ENCODE measurements at places on chromosomes 7 and 10.

- no peak for DNase-seq
Observed at GRCh38 chr10:95790982-95791381, 35.0 kb downstream of the ENTPD1 start.

DNA sequence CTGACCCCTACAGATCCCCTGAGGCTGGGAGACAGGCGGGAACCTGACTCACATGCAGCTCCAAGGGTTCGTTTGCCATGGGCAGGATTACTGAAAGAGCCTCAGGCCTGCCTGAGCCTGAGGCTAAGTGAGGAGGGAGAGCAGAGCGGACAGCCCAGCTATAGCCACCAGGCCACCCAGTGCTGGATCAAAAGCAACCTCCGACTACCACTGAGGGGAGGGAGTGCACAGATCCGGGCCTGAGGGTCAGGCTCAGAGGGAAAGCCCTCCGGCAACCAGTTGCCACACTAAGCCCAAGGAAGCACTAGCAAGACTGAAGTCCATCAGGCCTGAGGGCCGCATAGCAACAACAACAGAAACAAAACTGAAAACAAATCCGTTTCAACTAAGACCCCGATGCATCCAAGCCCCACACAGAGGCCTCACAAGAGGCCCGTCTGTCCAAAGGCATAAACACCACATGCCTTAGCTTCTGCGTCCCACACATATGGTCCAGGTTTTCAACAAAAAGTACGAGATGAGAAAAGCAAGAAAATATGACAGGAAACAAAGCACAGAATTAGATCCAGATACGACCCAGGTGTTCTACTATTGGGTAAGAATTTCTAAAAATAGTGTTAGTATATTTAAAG is 92.5 kb upstream of the VIPR2 start:
- no peak for DNase-seq

GRCh38 chr7:93877742-93878141 is 12.8 kb downstream of the TFPI2 start:
- no peak for DNase-seq

DNA sequence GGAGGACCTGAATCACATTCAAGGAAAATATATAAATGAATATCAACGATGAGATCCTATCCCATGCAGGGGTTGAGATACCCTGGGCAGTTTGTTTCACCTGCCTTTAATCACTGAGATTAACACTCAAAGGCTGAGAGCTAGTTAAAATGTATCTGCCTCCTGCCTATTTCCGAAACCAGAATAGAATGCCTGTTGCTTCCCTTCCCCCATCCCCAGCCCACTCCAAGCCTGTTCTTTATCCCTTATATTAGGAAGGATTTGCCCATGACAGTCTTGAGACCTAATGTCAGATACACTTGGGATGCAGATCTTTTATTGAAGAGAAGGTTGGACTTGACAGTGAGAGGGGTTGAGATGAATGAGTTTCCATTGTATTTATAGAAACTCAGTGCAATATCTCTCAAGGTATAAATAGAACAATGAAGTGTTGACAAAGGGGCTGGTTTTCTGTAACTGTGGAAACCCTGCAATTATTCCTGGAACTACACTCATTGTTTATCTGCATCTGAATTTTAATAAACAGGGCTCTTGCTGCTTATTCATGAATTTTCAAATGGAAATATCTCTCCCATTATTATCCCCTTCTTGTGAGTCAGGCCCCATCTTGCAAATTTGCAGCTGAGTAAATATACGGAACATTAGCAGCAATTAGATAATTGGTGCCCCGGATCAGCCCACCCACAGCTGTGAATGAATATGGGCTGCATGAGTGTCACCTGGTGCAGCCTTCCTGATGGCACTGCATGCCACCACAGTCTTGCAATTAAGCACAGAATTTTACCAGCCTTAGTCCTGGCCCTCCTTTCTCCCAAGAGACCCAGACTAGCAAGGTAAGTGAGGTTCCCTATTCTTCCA is 66.7 kb downstream of the SORCS3 start:
- DNase-seq, result no peak

DNA sequence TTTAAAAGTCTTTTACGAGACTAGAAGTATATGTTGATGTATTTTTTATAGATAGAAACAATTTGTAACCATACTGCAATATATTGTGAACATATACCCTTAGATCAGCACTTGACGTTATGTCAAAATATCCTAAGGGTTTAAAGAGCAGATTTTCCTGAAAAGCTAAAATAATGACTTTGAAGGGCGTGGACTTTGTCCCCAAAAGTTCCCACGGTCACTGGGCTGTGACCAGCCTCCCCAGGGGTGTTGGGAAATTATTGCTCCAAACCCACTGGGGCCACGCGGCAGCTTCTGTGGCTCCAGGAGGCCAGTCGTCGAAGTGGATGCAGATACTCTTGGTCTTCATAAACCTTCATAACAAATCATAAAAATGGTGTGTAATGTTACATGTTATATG is 29.9 kb downstream of the DNAJB6 start:
- no peak for DNase-seq

GRCh38 chr7:80923211-80923612 is 4.4 kb upstream of the SEMA3C start:
- no peak for DNase-seq

DNA sequence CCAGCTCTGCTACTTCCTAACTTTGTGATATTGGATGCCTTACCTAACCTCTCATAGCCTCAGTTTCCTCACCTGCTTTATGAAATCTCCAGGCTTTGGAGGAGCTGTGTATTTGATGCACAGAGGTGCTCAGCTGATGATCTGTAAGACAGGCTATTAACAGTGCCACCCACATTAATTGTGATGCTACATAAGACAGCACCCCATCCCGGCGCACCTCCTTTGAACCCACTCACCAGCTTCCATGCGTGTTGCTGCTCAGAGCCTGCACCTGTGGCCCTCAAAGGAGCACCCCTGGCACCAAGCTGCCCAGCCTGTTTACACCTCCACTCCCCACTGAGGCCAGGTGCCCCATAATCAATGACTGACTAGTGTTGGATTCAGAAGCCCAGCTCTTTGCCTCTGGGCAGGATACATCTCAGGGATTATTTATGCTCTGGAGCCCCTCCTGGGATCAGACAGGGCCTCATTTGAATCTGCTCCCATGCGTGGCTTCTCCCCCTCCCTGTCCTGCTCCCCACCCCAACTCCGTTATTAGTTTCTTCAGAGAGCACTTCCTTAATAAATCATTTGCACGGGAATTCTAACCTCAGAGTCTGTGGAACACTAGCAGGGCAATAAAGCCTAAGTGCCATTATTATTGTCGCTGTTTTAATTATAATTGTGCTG is 87.7 kb downstream of the GFRA1 start:
- no peak for DNase-seq

DNA sequence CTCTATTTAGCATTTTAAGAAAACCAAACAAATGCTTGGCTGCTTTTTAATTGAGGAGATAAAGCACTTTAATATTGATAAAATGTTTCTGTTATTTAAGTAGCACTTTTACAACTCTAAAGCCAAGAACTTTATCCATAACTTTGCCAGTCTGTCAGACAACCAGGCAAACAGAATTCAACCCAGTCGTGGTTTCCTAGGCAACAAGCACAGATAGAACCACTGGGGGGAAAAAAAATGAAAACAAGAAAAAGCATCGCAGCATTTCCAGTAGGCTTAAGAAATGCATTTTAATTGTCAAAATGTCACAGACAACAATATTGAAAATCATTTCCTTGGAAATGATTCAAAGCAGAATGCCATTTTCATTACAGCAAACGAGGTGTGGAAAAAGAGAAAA is 323.4 kb downstream of the PARD3 start:
- no peak for DNase-seq

DNA sequence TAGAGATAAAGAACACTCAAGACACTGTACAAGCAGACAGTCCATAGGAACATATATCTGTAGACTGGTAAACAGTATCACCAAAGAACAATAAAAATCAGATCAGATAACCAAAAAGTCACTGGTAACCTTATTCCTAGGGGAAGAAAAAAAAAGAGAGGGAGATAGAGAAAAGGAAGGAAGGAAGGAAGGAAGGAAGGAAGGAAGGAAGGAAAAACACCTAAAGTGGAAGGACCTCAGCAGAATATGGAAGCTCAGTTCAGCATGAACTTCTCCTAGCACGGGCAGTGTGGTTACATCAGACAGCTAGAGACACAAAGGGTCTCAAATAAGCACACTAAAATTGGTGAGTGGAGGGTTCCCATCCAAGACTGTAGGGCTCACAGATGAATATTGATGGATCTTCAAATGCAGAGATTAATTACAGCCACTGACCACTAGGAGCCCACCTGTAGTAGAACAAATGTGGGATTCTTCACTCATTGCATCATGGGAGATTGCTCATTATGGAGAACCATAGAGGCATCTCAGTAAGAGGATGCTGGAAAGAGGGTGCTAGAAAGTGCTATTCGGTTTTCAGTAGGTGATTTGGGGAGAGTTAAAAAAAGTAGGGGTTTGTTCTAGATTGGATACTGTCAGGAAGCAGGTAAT is 293.4 kb upstream of the C7orf33 start:
- DNase-seq, result no peak

- no peak for DNase-seq
Observed at GRCh38 chr10:113764582-113764981, 13.1 kb downstream of the PLEKHS1 start.

DNA sequence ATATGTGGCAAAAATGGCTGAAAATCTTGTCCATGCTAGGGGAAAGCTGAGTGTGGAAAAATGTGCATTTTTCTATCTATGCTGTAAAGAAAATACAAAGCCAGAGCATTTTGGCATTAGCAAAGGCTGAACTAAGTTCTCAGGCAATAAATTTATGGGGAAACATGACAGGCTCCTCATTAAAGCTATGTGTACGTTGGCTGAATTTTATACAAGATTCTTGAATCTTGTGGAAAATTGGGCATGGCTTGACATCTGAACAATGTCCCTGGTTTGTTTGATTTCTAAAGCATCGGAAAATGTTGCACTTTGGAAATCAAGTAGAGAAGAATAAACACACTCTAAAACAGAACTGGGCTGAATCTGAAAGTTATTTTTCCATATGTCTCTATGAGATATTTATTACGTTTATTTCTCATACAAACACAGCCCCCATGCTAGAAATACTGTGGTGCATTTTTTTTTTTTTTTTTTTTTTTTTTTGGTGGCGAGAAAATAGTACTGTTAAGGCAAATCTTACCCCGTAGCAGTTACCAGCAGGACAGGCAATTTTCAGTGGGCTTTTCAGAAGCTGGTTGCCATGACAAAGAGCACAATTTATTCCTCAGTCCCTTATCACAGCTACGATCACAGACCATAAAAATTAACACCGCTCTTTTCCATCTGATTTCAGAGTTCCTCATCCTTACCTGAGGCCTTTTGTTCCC is 16.9 kb downstream of the CPA1 start:
- no peak for DNase-seq

GRCh38 chr10:82953331-82953730 is 1078.3 kb downstream of the NRG3 start:
- DNase-seq, result no peak

DNA sequence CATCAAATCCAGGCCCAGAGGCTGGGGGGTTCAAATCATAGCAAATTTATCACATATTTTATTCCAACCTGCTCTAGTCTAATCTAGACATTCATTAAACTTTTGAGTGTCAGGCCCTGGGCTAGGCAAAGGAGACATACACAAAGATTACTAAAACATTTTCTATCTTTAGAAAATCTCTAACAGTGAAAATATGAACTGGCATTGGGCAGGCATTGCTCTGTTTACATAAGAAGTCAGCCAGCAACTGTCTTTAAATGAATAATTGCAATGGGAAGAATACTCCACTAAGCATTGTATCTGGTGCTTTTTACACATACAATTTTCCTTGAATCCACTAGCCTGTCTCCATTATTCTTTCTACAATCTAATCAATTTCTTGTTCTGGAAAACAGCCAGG is 222.5 kb upstream of the LRRN3 start:
- DNase-seq, result no peak

DNA sequence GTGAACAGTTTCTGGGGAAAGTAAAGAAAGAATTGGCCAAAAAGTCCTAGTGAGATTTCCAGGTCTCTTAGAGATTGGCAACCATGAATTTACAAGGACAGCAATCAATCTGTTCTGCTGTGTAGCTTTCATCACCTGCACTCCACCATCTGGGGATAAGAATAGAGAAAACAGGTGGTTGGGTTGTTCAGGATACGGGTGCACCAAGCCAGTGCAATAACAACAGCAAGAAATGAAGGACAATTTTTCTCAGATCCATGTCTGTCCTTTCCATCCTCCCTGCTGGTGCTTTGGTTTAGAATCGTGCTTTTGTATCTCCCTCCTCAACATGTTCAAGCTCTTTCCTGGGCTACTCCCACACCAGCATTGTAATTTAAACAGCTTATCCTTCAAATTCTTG is 787.7 kb downstream of the GRID1 start:
- DNase-seq, result no peak

DNA sequence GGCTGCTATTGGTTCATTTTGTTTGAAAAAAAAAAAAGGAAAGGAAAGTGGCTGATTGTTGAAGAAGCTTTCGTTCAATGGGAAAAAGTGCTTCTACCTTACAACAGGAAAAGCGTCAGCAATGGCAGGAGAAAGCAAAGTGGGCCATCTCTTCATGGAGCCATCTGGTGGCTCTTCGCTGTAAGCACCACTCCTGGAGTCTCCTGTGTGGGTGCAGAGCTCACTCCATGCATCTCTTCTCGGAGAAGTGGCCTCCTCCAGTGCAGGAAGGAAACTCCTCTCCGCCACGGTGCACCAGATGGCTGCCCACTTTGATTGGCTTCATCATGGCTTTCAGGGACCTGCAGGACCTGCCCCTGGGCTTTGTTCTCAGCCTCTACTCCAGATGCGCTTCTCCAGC is 250.9 kb downstream of the PTEN start:
- no peak for DNase-seq

DNA sequence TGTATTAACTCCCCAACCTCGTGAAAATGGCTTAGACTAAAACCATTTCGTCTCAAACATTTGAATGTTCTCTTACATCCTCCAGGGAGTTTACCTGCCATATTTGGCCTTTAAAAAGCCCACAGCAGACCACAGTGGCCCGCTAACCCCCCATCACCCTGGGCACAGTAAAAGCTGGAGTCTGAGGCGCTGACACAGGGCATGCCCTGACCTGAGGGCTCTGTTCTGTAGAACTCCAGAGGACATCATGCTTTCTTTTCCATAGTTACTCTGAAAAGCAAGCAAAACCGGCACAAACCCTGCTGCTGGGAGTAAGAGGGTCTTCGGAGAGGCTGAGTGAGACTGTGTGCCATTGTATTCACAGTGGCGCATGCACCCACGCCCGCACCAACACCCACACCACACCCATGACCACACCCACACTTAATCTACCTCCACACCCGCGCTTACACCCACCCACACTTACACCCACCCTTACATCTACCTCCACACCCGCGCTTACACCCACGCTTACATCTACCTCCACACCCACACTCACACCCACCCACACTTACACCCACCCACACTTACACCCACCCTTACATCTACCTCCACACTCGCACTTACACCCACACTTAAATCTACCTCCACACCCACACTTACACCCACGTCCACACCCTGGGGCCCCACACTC is 32.1 kb downstream of the LRRC27 start:
- DNase-seq, result peak; percentile 41

GRCh38 chr10:44873160-44873559 is 38.0 kb upstream of the TMEM72 start:
- no peak for DNase-seq

GRCh38 chr10:43304687-43305333 is 37.9 kb upstream of the RASGEF1A start:
- DNase-seq, result peak; percentile 92

GRCh38 chr7:120988591-120989256 is at the start of gene CPED1:
CPED1 (plus strand) TSS chr7:120988711; CDS start chr7:120989622, 911 bp downstream.
- DNase-seq, result peak; percentile 92

- DNase-seq, result no peak
Observed at GRCh38 chr7:36344622-36345021, 45.0 kb upstream of the ANLN start.
